ENCODE measurements at places on chromosomes 3 and 15. TPM values are rescaled to one million over a fixed set of nuclear protein-coding genes. Genes with fewer than 3 reads are reported as not detected.

DNA sequence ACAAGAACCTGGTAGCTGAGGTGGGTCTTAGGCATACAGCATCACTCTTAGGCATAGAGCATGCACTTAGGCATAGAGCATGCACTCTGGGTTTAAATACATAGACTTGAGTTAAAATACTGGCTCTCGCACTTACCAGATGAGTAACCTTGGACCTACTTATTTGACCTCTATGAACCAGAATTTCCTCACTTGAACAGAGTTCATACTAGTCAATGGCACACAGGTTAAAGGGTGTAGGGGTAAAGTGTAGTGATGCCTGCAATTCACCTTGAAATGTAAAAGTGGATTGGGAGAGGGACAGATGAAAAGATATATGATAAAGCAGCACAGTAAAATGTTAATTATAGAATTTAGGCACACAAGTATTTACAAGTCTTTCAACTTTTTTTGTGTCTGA is 1.6 kb downstream of the RUVBL1 start:
- peak overlapping the region; percentile 82 for H3K4me3 ChIP-seq
- DNase-seq: no peak
- H3K36me3 ChIP-seq: peaks cover 15% of the 10 kb centered on the region
- no peaks in the 10 kb centered on the region for H3K27me3 ChIP-seq

DNA sequence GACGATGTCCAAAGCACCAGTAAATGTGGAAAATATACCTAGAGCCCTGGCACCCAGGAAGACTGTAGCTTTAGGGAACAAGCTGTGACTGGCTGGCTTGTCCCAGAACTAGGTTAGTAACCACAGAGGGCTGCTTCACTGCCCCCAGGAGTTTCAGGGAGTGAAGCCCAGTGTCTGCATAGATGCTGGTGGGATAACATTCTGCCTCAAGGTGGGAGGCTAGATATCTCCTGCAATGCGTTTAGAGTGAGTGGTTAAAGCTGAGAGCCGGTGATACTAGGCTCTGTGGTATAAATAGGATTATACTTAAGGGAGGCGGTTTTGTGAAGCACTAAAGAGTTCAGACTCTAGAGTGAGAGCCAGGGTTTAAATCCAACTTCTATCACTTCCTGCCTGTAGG is 11.7 kb upstream of the CP start:
- H3K27ac ChIP-seq: no peak overlapping the region
- H3K4me1 ChIP-seq: peaks cover 15% of the 10 kb centered on the region
- H3K4me3 ChIP-seq: no peak overlapping the region

DNA sequence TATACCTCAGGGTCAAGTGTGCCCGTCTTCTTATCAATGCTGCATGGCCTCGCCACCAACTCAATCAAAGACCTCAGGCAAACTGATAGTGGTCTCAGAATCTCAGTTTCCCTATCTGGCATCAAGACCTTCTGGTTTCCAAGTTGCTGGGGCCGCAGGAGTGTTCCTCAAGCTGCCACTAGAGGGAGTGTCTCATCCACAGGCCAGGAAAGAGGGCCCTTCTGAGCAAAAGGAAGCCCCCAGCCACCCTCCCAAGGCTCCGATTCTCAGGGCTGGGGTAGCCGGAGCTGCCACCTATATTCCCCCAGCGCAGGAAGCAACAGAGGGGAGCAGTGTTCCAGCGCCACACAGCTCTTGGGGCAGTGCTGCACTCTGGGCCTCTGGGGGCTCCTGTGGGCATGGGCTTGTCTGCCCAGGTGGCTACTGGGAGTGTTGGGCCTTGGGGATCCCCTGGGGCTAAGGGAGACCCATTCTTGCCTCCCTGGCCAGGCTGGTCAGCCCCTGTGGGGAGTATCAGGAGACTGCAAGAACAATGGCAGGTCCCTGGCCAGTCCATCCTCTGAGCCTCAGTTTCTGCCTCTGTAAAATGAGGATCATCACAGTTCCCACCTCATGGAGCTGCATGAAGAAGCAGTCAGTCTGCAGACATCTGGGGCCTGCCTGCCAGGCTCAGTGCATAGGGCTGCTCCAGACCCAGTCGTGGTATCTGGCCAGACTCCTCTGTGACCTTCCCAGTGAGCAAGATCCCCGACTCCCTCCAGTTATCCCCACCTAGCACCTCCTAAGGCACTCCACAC is 23.4 kb upstream of the SEC13 start:
- H3K27me3 ChIP-seq: no peaks in the 10 kb centered on the region
- no peaks in the 10 kb centered on the region for H3K36me3 ChIP-seq
- no peak overlapping the region for H3K27ac ChIP-seq
- H3K4me1 ChIP-seq: no peaks in the 10 kb centered on the region
- DNase-seq: peak; percentile 86

GRCh38 chr15:90364251-90364650 is 12.2 kb downstream of the ZNF774 start:
- no peaks in the 10 kb centered on the region for H3K27me3 ChIP-seq
- H3K4me1 ChIP-seq: no peaks in the 10 kb centered on the region
- no peaks in the 10 kb centered on the region for H3K36me3 ChIP-seq
- DNase-seq: no peak
- no peak overlapping the region for H3K4me3 ChIP-seq

- H3K4me3 ChIP-seq: no peak overlapping the region
- peaks cover 7% of the 10 kb centered on the region for H3K4me1 ChIP-seq
- H3K36me3 ChIP-seq: no peaks in the 10 kb centered on the region
- no peak overlapping the region for H3K27ac ChIP-seq
Observed at GRCh38 chr15:70199124-70199482, 101.4 kb upstream of the TLE3 start.

ALDH1A2 gene
- total RNA-seq: not detected

- no peaks in the 10 kb centered on the region for H3K27me3 ChIP-seq
- DNase-seq: no peak
- no peak overlapping the region for H3K27ac ChIP-seq
- H3K4me1 ChIP-seq: peaks cover 7% of the 10 kb centered on the region
Observed at GRCh38 chr3:36796881-36797280, 32.5 kb upstream of the DCLK3 start.

MESP2 gene
- total RNA-seq: 0.16 TPM

DNA sequence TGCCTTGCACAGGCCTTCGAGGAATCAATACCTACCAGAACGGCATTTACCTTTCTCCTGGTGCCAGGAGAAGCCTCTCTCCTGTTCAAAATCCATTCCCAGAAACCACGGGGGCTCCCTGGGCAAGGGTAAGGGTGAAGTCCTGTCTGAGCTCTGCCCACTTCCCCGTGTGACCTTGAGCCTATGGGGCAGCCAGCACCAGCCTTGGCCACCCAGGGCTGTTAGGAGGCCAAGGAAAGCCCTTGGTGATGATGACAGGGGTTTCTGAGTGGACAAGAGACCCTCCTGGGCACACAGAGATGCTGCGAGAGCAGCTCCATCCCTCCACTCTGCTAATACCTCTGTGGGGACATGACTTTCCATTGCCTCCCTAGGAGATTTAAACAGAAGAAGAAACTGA is 5.9 kb downstream of the SCN5A start:
- no peak overlapping the region for H3K4me3 ChIP-seq
- H3K27ac ChIP-seq: no peak overlapping the region
- peaks cover 18% of the 10 kb centered on the region for H3K4me1 ChIP-seq
- no peaks in the 10 kb centered on the region for H3K36me3 ChIP-seq
- DNase-seq: no peak
- H3K27me3 ChIP-seq: peaks cover 14% of the 10 kb centered on the region

DNA sequence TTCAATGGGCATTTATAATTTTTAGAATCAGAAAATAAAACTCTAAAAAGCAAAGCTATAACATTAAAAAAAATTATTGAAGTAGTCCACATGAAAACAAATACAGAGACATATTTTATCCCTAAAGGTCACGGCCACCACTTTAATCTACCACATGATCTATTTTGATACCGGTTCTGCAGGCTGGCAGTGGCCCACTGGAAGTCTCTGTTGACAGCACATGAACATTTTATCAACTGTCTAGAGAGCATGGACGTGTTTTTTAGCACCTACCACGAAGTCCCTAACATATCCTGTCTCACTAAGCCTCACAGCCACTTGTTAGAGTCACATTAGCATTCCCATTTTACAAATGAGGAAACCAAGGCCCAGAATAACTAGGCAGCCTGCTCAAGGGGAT is 1.8 kb upstream of the CPA3 start:
- H3K27ac ChIP-seq: no peak overlapping the region
- H3K27me3 ChIP-seq: no peaks in the 10 kb centered on the region
- no peak for DNase-seq
- no peaks in the 10 kb centered on the region for H3K4me1 ChIP-seq
- H3K36me3 ChIP-seq: no peaks in the 10 kb centered on the region
- H3K4me3 ChIP-seq: no peak overlapping the region

DNA sequence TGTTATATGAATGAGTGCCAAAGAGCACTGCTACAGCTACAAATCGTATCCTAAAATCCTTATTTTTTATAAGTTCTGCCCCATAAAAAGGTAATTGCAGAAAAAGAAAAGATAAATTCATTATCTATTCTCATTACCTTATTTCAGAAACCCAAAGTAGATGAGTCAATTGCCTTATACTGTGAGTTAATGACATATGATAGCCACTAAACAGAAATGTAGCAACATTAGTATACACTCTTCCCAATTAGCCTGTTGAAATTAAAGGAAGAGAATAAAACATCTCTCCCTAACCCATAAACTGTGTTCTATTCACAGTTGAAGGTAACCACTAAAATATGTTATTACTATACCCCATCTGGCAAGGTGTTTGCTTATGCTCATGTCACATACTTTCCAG is 11.0 kb downstream of the TBL1XR1 start:
- DNase-seq: no peak
- no peak overlapping the region for H3K4me3 ChIP-seq
- no peaks in the 10 kb centered on the region for H3K36me3 ChIP-seq
- peaks cover 25% of the 10 kb centered on the region for H3K4me1 ChIP-seq

SENP7 gene
- 11.0 TPM for total RNA-seq

DNA sequence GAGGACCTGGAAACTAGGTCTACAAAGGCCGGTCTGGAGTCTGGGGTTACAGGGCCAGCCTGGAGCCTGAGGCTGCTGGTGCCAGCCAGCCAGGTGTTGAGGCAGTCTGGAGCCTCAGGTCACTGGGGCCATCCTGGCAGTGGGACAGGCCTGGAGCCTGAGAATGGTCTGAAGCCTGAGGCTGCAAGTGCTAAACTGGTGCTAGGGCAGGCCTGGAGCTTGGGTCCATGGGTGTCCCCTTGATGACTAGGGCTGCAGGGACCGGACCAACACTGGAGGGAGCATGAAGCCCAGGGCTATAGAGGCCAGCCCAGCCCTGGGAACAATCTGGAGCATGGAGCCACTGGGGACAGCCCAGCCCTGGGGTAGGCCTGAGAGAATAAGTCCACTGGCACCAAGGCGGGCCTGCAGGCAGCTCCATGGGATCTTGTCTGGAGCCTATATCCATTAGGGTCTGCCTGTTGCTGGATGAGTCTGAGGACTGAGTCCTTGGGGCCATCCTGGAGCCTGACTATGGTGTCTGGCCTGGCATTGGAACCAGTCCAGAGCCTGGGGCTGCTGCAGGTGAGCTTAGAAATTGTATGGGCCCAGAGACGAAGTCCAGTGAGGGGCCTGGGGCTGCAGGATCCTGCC is 101.9 kb downstream of the GLDN start:
- DNase-seq: no peak
- H3K4me3 ChIP-seq: no peak overlapping the region
- no peaks in the 10 kb centered on the region for H3K4me1 ChIP-seq
- no peak overlapping the region for H3K27ac ChIP-seq

DNA sequence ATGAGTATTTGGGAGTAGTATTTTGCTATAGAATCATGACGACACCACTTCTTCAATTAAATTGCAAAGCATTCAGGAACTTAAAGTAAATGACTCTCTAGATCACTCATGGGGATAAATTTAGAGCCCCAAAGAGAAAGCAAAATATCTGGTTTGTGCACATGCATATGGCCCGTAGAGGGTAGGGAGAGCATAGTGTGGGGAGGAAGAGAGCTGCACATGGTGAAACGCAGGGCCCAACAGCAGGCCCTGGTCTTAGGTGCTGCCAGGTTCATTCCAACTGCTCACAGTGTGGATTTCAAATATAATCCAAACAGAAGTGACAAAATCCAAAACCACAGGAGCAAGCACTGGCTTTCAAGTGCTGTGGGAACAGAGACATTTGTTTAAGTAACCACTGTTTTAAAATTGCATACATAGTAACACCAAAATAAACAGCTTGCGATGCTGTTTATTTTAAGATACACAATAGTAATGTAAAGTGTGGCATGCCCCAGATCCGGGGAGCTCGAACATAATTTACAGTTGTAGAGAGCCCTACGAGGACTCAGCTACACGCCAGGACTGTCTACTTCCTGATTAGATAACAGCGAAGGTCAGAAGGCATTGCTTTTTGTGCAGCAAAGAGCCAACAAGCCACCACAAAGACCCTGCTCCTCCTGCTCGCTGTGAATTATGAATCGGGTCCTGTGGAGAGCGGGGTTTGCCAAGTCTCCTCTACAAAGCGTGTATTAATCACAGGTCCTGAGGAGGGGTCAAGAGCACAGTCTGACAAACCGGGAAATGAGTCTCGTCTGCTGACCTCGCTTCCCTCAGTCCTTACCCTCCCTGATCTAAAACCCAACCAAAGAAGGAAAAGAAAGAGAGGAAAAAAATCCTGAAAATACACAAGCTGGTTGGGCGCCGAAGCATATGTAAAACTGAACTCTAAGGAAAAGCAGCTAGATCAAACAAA is 80.6 kb downstream of the MEIS2 start:
- no peak for DNase-seq
- no peak overlapping the region for H3K4me3 ChIP-seq
- no peaks in the 10 kb centered on the region for H3K36me3 ChIP-seq
- no peaks in the 10 kb centered on the region for H3K27me3 ChIP-seq

DNA sequence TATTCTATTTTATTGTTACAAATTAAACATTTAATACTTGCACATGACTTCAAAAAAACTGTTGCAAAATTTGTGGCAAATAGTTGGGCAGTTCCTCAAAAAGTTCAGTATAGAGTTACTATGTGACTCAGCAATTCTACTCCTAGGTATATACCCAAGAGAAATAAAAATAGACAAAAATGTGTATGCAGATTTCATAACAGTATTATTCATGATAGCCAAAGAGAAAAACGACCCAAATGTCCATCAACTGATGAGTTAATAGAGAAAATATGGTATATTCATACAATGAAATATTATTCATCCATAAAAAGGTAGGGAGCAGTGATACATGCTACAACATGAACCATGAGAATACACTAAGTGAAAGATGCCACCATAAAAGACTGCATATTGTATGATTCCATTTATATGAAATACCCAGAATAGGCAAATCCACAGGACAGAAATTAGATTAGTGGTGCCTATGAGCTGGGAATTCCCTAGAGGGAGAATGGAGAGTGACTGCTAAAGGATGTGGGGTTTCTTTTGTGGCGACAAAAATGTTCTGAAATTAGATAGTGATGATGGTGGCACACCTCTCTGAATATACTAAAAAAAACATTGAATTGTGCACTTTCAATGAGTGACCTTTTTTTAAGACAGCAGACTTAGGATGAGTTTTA is 31.6 kb upstream of the CLASP2 start:
- no peaks in the 10 kb centered on the region for H3K27me3 ChIP-seq
- no peak overlapping the region for H3K4me3 ChIP-seq
- no peak for DNase-seq
- H3K27ac ChIP-seq: no peak overlapping the region

DNA sequence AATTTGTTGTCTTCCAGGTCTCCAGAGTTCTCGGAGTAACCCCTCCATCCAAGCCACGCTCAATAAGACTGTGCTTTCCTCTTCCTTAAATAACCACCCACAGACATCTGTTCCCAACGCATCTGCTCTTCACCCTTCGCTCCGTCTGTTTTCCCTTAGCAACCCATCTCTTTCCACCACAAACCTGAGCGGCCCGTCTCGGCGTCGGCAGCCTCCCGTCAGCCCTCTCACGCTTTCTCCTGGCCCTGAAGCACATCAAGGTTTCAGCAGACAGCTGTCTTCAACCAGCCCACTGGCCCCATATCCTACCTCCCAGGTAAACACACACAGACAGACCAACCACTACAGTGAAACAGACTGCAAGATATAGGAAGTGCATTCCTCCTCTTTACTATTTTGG is 87.9 kb upstream of the BLM start:
- no peak for DNase-seq
- no peaks in the 10 kb centered on the region for H3K36me3 ChIP-seq
- no peak overlapping the region for H3K4me3 ChIP-seq
- H3K27ac ChIP-seq: no peak overlapping the region

MRPL47 gene
- total RNA-seq: 46.7 TPM
